ENCODE measurements at places on chromosomes 3 and 15.

DNA sequence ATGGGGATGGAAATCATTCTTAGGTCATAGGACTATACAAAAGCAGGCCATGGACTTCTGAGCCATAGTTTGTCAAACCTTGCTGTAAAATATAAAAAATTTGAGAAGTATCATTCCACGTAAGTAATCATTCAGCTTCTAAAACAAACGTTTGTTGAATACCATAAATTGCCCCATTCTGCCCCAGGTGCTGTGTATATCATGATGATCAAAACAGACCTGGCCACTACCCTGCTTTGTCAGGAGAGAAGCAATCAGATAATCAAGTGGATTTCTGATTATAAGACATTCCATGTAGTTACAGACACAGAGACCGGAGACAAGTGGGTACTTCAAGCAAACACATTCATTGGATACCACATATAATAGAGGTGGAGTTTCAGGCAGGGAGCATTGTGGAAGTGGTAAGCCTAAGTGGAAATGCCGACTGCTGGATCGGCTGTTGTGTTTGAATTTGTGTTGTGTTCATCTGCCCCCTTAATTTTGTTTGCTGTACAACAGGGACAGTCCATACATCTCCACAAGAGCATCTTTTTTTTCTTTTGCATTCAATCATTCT is 61.7 kb downstream of the TGFBR2 start:
- no peak for DNase-seq

- DNase-seq = no peak
Observed at GRCh38 chr3:9190276-9190675, 59.2 kb downstream of the SRGAP3 start.

DNA sequence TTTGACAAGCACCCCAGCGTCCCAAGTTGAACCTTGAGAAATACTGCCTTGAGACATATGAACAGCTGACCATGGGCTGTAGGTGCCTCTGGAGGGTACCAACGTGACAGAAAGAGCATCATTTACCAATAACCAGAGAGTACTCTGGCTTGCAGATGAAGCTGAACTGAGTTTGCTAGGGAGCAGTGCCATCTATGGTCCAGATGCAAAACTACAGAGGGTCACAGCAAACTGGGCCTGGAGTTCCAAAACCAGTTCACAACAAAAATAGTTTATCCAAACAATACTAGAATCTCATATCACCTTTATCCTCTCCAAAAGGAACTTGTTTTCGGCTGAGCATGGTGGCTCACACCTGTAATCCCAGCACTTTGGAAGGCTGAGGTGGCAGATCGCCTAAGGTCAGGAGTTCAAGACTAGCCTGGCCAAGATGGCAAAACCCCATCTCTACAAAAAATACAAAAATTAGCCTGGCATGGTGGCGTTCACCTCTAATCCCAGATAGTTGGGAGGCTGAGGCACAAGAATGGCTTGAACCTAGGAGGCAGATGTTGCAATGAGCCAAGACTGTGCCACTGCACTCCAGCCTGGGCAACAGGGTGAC is 69.3 kb downstream of the CHAC1 start:
- DNase-seq = no peak

- DNase-seq = no peak
Observed at GRCh38 chr3:190261740-190262139, 60.5 kb downstream of the CLDN1 start.

DNA sequence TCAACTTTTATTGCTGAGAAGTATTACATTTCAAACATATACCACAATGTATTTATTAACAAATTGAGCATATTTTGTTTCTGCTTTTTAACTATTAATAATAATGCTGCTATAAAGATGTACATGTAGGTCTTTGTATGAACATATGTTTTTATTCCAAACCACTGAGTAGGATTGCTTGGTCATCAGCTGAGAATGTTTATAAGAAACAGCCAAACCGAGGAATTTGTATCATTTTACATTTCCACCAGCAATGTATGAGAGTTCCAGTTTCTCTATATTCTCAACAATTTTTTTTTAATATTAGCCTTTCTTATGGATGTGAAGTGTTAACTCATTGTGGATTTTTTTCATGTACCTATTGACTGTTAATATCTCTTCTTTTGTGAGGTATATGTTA is 119.5 kb upstream of the MDFIC2 start:
- no peak for DNase-seq

GRCh38 chr15:78241017-78241416 is 6.7 kb upstream of the ACSBG1 start:
- DNase-seq = peak; percentile 65

DNA sequence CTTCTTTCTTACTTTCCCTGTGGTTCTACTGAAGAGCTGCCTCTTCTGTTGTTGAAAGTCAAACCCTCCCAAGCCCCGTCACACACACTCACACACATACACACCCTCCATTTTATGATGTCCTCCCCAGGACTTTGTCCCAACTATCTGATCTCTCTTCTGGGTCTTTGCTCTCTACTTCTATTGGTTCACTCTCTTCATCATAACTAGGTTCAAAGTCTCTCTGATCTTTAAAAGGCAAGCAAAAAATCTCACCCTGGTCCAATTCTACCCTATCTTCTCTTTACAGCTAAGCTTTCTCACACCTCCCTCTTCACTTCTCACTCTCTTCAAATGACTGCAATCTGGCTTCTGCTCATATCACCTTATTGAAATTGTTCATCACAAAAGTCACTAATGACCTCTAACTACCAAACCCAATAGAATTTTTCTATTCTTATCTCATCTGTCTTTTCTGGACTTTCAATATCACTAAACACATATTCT is 34.8 kb downstream of the LRRFIP2 start:
- DNase-seq = no peak

GRCh38 chr15:40846841-40847222 is 3.0 kb downstream of the SPINT1 start:
- DNase-seq = no peak

DNA sequence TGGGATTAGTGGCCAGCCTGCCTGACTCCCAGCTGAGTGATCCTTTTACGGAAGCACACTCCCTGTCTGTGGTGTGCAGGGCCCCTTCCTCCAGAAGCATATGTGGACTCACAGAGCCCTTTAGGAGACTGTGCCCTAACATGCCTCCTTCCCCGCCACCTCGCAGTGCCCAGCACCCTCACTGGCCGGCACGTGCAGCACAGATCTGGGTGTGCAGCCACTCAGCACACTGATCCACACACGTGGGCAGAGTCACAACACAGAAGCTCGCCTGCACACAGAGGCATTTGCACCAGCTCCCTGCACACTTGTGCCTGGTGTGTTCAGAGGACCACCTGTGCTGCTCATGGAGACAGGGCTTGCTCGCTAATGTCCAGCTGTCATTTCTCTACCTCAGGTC is 23.6 kb upstream of the CSPG4 start:
- DNase-seq = no peak

DNA sequence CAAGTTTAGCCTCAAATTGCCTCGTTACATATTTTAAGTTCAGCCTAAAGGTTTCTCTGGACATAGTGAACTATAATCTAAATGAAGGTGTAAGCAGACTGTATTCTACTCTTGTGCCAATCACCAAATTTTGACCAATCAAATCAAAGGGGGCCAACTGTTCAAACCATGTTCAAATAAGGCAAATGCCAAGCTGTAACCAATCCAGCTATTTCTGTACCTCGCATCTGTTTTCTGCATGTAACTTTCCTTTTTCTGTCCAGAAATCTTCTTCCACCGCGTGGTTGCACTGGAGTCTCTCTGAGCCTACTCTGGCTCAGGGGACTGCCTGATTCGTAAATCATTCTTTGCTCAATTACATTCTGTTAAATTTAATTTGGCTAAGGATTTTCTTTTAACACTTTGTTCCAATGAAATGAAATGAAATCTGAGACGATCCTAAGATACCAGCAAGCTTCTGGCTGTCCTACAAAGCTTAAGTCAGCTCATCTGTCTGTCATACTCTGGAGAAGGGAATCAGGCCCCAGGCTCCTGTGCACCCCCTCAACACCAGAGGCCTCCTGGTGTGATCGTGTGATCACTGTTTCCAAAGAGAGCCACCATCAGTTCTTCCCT is 53.2 kb upstream of the ZNF148 start:
- no peak for DNase-seq

DNA sequence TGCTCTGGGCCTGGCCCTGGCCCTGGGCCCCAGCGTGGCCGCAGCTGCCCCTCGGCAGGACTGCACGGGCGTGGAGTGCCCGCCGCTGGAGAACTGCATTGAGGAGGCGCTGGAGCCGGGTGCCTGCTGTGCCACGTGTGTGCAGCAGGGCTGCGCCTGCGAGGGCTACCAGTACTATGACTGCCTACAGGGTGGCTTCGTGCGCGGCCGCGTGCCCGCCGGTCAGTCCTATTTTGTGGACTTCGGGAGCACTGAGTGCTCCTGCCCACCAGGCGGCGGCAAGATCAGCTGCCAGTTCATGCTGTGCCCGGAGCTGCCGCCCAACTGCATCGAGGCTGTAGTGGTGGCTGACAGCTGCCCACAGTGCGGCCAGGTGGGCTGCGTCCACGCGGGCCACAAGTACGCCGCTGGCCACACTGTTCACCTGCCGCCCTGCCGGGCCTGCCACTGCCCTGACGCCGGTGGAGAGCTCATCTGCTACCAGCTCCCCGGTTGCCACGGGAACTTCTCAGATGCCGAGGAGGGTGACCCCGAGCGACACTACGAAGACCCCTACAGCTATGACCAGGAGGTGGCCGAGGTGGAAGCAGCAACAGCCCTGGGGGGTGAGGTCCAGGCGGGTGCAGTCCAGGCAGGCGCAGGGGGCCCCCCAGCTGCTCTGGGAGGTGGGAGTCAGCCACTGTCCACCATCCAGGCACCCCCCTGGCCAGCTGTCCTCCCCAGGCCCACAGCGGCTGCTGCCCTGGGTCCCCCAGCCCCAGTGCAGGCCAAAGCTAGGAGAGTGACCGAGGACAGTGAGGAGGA is 21.7 kb downstream of the FBLN2 start:
- no peak for DNase-seq

DNA sequence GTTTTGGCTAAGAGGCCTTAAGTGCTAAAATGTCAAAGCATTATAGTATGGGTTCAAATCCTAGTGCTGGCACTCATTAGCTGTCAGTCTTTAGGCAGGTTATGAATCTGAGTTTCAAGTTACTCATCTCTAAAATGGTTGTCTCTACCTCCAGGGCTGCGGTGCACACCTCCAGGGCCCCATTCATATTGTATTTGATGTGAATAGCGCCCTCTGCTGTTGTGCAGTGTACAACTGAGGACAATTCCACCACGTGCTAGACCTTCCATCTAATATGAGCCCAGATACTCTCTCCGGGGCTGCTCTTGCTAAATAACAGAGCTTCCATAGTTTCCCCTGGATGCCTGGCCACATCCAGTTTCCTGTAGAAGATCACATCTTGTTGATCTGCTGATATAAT is 54.3 kb downstream of the OXNAD1 start:
- DNase-seq = peak; percentile 70

DNA sequence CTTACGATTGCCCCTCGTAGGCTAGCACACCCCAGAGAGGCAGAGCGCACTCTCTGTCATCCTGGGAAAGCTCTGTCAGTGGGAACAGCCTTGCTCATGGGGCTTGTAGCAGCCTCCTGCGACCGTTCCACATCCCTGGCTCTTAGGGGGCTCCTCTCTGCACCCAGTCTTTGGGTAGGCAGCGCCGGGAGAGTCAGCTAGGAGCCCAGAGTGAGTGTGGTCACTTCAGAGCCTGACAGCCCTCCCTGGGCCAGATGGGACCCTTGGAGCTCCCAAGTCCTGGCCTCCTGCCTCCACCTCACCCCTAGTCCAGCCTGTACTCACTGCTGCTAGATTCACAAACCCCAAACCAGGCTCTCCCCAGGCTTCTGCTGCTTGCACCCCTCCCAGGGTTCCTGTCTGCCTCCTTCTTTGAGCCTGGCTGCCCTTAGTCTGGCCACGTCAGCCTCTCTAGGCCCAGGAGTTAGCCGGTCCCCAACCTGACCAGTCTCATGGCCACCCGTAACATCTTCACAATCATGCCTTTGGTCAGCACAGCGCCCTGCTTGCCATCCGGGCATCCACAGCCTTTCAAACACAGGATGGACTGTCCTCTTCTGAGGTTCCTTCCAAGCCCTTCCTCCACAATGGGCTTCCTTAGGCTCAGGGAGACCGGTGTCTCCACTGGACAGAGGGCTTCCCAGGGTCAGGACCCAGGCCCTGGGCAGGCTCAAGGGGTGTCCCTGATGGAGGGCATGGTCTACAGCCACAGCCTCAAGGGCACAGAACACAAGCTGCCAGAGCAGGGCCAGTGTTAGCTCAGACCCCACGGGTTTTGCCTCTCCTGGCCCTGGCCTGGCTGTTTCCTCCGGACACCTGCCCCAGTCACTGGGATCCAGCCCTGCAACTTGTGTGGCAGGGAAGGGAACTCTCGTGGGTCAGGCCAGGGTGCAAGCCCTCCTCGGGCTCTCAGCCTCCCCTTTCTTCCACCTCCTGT is 4.6 kb downstream of the ACSBG1 start:
- DNase-seq = no peak

DNA sequence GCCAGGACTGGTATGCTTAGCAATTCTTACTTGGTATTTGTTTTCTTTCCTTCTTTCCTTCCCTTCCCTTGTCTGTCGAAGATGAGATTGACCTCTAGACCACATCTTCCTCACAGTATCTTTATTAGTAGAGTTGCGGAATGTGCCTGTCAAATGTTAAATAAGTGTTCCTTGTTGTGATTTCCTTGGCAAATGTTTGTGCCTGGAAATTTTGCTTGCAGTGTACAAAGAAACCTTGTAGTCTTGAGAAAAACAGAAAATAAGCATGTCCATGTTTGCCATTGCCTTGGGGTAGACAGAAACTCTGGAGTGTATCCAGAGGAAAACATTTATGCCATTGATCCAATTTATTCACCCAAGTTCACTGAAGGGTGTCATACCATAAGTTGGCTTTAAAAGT is 79.5 kb upstream of the ZNF385D start:
- no peak for DNase-seq

- DNase-seq = no peak
Observed at GRCh38 chr3:133520286-133520685, 53.2 kb upstream of the CDV3 start.

GRCh38 chr3:175386630-175387029 is 527.5 kb downstream of the NAALADL2 start:
- no peak for DNase-seq

DNA sequence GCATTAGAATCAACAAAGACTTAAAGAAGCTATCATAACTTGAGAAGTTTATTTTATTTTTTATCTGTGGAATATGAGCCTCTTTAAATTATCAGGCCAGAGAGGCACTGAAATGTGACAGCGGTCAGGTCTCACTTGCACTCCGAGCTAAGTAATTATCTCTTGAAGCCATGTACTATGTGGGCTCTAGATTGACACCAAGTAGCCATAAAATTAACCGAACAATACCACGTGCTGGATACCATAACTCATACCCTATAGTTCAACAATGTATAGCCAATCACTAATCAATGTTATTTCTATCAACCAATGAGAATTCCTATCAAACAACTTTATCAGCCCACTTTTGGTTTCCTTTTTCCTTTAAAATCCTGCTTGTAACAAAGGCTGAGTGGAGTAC is 299.3 kb downstream of the TBC1D5 start:
- DNase-seq = no peak

All from stimulated activated CD8-positive, alpha-beta memory T cell treated with anti-CD3 and anti-CD28 coated beads, Interleukin-15, amount 100 ng/mL, for 48 hours (primary cell).